Activated CD4-positive, alpha-beta T cell treated with anti-CD3 and anti-CD28 coated beads, Interleukin-2, amount 10 ng/mL, durations not matched to agents 7 days and 5 days (primary cell): ENCODE measurements at places on chromosomes 1 and 21. TPM values are rescaled to one million over a fixed set of nuclear protein-coding genes. Genes with fewer than 3 reads are reported as not detected.

DNA sequence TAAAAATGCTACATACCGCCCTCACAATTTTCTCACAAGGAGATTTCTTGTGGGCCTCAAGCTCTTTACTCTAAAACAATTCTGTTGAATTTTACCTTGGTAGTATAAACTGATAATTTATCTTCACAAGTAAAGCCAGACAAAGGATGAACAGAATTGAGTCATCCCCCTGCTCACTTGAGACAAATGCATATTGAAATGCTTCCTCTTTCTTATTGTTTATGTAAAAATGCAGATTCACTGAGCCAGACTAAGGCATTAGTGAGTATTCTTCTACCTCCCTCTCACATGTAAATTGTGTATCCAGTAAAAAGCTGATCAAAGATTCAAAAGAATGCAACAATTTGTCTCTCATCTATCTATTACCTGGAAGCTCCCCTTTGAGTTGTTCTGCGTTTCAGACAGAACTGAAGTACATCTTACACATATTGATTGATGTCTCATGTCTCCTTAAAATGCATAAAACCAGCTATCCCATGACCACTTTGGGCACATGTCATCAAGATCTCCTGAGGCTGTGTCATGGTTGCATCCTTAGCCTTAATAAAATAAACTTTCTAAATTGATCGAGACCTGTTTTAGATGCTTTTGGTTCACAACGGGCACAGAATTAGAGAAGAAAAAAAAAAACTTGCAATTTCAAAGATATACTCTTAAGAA lies 743.1 kb upstream of the B3GALT2 start:
- no peak overlapping the region for H3K27ac ChIP-seq
- no peak overlapping the region for H3K4me3 ChIP-seq
- H3K27me3 ChIP-seq, result no peaks in the 10 kb centered on the region
- no peaks in the 10 kb centered on the region for H3K4me1 ChIP-seq
- no peaks in the 10 kb centered on the region for H3K36me3 ChIP-seq

DNA sequence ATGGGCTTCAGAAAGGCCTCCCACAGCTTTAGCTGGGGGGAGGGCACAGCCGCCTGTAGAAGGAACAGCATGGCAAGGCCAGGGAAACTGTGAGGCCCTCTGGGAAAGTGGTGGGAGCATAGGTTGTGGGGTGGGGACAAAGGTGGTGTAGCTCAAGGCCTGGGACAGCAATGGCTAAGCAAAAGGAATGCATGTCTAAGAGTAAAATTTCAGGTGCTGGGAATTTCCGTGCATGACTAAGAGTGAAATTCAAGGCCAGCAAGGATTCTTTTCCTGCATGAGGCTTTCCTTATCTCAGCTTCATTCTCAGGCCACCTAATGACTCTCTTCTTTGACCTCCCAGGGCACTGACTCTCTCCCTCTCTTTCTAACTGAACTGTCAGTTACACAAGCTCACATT lies 86.5 kb upstream of the WNT4 start:
- H3K4me1 ChIP-seq, result no peaks in the 10 kb centered on the region
- H3K27me3 ChIP-seq, result peaks cover 3% of the 10 kb centered on the region
- DNase-seq, result no peak
- H3K27ac ChIP-seq, result no peak overlapping the region
- H3K4me3 ChIP-seq, result no peak overlapping the region

DNA sequence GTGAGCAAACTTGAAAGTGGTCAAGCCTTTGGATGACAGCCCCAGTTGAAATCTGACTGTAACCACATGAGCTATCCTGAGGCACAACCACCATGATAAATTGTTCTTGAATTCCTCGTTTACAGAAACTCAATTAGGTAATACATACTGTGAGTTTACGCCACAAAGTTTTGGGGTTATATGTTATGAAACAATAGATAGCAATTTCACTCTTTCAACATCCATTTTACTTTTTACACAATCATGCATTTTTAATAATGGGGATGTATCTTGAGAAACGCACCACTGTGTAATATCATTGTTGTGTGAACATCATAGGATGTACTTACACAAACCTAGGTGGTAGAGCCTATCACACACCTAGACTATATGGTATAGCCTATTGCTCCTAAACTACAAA lies 35.4 kb downstream of the OR2C3 start:
- H3K27me3 ChIP-seq, result peaks cover 8% of the 10 kb centered on the region
- H3K4me3 ChIP-seq, result no peak overlapping the region
- H3K36me3 ChIP-seq, result no peaks in the 10 kb centered on the region
- no peaks in the 10 kb centered on the region for H3K4me1 ChIP-seq
- no peak for DNase-seq

Gene LRRC53
- total RNA-seq, result not detected

DNA sequence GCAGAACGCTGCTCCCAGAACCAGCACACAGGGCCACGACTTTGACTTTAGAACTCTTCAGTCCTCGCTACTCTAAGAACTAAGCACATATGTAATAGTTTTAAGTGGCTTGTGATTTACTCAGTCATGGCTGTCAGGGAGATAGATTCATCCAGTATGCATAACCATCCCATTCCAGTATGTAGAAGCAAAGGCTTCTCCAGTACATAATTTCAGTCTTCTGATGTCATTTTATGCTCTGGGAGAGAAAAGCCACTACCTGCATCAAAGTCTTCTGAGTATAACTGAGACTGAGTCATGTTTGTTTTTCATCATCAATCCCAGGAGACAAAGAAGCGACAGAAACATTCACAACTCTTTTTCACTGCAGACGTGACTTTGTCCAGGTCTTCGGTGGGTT lies 885.7 kb downstream of the PLA2G4A start:
- no peak overlapping the region for H3K27ac ChIP-seq
- DNase-seq, result no peak
- H3K4me3 ChIP-seq, result no peak overlapping the region
- no peaks in the 10 kb centered on the region for H3K27me3 ChIP-seq
- H3K4me1 ChIP-seq, result no peaks in the 10 kb centered on the region
